Amniotic stem cell (primary cell): ENCODE measurements at places on chromosomes 1 and 21.

DNA sequence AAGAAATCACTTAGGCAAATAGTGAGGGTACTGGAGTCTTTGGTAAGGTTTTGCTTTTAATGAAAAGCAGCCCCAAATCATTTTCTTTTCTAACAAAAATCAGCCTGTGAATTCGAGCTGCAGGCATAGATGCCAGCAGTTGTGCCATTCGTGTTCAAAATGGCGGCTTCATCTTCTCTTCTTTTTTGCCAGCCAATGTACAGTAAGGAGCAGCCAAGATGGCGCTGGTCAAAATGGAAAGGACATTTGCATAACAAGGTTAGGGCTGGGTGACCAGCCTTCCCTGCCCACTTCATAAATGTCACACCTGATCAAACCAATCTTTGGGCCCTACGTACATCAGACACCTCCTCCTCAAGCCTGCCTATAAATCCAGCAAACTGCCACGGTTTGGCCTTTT, 100.2 kb upstream of the RGS1 start:
- no peak for DNase-seq

- peak; percentile 98 for DNase-seq
These were observed 115.7 kb upstream of the IPO9 start for GRCh38 chr1:201713086-201713810.

- DNase-seq, result no peak
These were observed 5.8 kb upstream of the LORICRIN start for GRCh38 chr1:153253693-153254092.

DNA sequence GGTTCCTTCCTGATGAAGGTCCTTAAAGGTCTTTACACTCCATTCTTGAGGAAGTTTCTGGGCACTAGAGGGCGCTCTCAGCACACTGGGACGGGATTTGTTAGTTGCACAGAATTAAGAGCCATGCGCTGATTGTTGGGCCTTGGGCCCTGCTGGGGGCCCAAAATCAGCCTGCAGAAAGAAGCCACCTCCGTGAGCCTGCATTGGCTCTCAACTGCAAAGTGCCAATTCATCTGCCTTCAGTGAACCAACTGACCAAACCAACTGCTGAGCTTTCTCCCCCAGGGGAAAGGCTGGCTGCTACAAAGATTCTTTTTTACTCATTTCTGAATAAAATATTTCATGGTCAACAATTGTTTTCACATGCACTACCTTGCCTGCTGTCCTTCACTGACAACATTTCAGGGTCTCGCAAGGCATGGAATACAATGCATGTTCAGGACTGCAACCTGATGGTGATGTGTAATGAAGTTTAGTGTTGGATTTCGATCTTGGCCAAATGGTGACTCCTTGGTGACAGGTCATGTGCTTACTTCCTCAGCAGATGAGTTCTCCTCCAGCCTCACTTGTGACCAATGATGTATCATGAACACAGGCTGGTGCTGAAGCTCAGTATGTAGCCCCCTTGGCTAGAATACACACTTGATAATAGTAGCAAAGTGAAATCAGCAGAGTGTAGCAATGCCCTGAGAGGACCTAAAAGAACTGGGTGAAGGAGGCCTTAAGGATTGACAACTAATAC, 45.7 kb upstream of the PRDX6 start:
- DNase-seq, result peak; percentile 80

- DNase-seq, result peak; percentile 49
These were observed 85.0 kb downstream of the NKAIN1 start for GRCh38 chr1:31154632-31155215.

- no peak for DNase-seq
These were observed 95.0 kb downstream of the SUSD4 start for GRCh38 chr1:223269006-223269405.

GRCh38 chr1:54353959-54354358, 52.2 kb downstream of the SSBP3 start:
- DNase-seq, result no peak

DNA sequence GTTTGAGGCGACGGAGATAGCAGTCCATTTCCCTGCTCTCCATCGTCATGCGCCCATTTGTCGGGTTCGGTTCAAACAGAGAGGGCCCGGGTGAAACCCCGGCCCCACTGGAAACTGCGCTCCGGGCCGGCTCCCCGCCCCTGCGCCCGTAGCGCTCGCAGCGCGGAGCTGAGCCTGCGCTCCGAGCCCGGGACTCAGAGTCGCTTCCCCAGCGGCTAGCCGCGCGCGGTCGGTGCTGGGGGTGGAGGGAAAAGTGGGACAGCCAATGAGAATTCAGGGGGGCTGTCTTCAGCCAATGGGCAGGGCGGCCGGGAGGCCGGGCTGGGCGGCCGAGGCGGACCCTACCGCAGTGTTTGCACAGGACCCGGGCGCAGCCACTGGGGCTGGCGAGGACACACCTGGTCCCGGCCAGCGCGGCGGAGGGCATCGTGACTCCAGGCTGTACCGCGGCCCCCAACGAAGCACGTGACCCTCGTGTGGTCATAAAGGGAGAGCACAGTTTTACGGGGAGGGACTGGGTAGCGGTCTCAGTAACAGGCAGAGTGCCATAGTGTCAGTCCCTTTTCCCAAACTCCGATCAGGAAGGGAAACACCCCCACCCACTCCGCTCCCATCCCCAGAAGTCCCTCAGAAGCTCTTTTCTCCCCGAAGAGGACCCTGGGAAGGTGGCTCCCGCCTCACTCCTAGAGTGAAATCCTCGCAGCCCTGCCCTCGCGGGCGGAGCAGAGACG, at the start of gene INKA2:
TSS of gene INKA2 (minus strand) at position 202 of the 731 bp plus-strand sequence. CDS start at position 49, 153 bp downstream.
- DNase-seq, result peak; percentile 73

GRCh38 chr21:27885296-27885711, 918.4 kb upstream of the ADAMTS5 start:
- no peak for DNase-seq

GRCh38 chr1:218429301-218429700, 84.2 kb downstream of the TGFB2 start:
- no peak for DNase-seq

GRCh38 chr1:203629507-203630082, 3.0 kb downstream of the ATP2B4 start:
- DNase-seq, result no peak

GRCh38 chr1:234730770-234731568, 121.0 kb upstream of the IRF2BP2 start:
- DNase-seq, result peak; percentile 54

DNA sequence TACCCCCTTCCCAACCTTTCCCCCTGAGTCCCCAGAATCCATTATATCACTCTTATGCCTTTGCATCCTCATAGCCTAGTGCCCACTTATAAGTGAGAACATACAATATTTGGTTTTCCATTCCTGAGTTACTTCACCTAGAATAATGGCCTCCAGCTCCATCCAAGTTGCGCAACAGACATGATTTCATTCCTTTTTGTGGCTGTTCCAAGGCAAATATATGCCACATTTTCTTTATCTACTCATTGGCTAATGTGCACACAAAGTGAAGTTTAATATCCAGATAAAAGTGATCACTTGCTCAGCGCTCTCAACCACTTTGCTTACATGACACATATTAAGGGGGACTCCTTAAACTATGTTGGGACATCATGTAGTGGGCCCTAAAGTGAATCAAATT, 72.4 kb upstream of the TIAM1 start:
- DNase-seq, result no peak

- no peak for DNase-seq
These were observed 179.2 kb upstream of the RAB4A start for GRCh38 chr1:229091721-229092136.

- DNase-seq, result no peak
These were observed 2.9 kb downstream of the GFI1 start for GRCh38 chr1:92483610-92484471.

DNA sequence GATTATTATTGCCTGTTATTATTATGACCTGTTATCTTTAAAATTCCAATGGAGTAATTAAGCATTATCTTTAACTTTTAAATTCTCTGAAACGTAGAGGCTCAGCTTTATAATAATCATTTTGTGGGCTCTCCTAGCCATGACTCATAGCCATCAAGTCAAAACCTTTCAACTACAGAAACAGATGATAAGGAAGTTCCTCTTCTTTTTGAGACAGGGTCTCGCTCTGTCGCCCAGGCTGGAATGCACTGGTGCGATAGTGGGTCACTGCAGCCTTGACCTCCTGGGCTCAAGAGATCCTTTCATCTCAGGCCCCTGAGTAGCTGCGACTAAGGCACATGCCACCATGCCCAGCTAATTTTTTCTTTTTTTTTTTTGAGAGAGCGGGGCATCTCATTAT, 43.5 kb downstream of the CHML start:
- no peak for DNase-seq

DNA sequence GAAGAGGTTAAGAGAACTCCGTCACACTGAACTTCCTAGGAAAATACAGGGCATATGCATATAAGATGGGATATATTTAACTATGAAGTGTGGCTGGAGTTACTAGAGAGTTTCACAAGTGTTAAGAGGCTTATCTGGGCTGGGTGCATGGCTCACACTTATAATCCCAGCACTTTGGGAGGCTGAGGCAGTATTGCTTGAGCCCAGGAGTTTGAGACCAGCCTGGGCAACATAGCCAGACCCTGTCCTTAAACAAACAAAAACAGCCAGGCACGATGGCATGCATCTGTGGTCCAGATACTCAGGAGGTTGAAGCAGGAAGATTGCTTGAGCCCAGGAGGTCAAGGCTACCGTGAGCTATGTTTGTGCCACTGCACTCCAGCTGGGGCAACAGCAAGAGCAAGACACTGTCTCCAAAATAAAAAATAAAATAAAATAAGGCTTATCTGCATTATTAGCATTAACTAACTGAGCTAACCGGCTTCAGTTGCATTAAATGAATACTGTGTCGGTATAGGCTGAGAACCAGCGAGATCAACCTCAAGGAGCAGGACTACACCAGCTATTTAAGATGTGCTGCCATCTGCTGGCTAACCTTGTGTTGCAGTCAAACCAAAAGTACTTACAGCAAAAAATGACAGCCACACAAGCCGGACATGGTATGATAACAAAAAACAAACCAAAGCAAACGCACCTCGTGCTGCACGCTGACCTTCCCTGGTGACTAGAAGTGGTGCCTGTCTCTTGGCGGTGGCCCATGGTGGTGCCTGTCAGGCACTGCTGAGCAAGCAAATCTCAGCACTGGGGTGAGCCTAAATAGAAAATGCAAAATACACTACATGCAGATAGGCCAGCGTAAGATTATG, 19.7 kb upstream of the RBBP5 start:
- peak; percentile 64 for DNase-seq

DNA sequence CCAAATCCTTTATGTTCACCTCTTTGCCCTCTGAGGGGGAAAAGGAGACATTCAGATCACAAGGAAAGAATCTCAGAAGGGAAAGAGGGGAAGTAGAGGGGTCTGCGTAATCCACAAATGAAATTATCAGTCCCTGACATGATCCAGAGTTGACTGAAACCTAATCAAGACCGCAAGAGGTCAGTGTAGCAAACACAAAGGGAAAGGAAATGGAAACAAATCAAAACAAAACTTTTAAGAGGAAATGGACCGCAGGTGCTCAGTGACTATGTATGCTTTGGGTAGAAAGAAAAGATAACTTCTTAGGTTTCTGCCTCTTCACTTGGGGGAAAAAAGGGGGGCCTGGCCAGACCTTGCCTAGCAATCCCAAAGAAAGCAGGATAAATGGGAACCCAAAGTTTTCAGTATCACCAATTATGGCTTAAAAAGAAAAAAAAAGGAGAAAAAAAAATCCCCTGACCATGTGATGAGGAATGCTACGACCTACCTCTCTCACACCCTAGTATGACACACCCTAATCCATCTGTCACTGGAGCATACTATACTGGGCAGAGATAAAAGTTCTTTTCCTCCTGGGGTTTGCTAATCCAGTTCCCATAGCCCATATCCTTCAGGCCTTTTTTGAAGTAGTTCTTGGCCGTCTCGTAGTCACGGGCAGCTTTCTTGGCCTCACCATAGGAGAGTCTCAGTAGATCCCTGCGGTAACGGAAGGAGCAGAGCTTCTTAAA, 16.9 kb downstream of the CHRNB2 start:
- DNase-seq, result no peak
